Ascending aorta (tissue), 2 donors: ENCODE measurements at places on chromosomes 11 and 22.

GRCh38 chr11:18329196-18329870 is 7.0 kb downstream of the GTF2H1 start:
- no peak for DNase-seq

DNA sequence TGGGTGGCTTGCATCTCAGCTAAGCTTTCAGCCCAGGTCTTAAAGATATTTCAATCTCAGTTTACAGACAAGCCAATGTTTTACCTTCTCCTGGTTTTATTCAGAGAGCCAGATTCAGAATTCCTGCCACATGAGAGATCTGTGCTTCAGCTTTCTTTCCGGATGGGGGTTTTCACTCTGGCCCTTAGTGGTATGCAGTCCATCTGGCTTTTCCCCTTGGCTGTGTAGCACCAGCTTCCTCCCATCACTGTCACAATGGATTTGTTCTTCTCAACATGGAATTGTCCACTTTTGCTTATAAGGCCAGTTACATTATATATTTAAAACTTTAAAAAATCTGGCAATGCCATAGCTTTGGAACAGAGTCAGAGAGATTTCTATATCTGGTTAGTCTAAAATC is 303.9 kb downstream of the ETS1 start:
- DNase-seq: no peak

- no peak for DNase-seq
These were observed 553 bp upstream of the LDLRAD3 start for GRCh38 chr11:35943309-35943708.

- DNase-seq: no peak
These were observed 88.2 kb upstream of the DDI1 start for GRCh38 chr11:103948187-103948763.

DNA sequence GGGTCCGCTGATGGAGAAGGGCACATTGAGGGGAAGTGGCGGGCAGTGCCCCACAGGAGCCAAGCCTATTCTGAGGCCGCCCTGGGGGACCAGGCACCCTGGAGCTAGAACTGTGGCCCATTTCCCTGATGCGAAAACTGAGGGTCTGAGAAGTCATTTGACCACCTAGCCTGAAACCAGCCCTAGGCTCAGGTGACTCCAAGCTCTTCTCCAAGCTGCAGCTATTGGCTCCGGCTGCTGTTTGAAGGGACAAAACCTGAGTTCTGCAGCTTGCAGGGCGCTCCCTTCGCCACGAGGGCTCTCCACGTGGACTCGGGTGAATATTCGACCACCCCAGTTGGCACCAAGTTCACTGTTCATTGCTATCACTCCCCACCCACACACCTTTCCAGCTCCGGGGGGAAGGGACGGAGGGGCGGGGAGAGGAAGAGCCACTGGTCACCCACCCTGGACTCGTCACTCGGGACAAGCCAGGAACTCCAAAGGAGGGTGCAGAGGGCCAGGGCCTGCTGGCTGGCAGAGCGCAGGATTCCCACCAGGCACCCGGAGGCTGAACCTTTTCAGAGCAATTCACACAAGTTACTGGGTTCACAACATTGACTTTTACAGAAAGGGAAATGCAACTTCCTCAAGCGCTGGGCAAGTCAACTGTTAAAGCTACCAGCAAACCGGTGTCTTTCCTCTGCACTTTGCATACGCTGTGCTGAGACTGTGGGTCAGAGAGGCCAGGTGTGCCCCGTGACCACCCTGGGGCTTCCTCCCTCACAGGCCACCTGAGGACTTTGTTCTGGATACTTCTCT is 1.1 kb upstream of the RAC2 start:
- no peak for DNase-seq

GRCh38 chr22:32817137-32817730 is 15.7 kb downstream of the TIMP3 start:
- no peak for DNase-seq
